ENCODE measurements at places on chromosomes 2 and 18.

- no peak for DNase-seq
These were observed 71.1 kb downstream of the ANKRD44 start for GRCh38 chr2:197239434-197239833.

DNA sequence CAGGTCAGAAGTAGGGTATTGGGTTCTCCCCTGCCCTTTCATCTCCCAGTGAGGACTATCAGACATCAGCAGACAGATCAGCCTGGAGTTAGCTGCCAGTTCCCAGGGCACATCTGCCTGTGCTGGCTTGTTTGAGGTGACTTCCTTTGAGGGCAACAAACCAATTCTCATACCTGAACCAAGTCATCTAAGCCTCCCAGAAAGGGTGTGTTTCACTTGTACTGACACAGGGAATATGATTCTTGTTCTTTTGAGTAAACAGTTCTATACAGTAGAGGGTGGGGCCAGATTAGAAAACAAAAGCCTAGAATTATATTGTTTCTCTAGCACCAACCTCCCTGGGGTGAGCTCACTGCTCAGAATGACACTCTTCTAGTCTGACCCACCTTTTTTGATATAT, 591.9 kb downstream of the SLC4A3 start:
- DNase-seq: no peak

DNA sequence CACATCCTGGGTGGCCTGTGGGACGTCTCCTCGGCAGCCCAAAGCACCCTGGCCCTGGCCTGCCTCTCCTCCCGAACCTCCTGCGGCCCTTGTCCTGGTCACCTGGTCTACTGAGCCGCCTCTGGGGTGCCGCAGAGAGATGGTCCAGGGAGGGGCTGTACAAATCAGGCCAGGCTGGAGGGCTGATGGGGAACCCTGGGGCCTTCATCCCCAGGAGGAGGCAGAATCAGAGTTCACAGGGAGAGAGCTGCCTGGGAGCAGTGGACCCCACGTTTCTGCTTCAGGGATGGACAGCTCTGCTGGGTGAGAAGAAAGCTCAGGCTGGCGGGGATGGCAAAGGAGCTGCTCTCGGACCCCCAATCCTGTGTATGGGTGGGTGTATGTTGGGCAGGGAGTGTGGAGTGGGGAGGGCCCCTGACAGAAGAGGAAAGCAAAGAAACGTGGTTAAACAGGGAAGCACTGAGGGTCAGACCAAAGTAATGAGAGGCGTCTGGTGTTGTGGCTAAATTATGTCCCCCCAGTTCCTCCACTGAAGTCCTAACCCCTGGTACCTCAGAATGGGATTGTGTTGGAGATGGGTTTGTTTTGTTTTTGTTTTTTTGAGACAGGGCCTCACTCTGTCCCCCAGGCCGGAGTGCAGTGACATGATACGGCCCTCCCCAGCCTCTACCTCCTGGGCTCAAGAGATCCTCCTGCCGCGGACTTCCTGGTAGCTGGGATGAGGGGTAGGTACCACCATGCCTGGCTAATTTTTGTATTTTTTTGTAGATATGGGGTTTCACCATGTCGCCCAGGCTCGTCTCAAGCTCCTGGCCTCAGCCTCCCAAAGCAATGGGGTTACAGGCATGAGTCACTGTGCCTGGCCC, 73.4 kb upstream of the SMAD7 start:
- DNase-seq: no peak

GRCh38 chr18:43705850-43706249, 428.6 kb upstream of the SYT4 start:
- no peak for DNase-seq

GRCh38 chr2:54834721-54835120, 111.3 kb downstream of the EML6 start:
- no peak for DNase-seq

DNA sequence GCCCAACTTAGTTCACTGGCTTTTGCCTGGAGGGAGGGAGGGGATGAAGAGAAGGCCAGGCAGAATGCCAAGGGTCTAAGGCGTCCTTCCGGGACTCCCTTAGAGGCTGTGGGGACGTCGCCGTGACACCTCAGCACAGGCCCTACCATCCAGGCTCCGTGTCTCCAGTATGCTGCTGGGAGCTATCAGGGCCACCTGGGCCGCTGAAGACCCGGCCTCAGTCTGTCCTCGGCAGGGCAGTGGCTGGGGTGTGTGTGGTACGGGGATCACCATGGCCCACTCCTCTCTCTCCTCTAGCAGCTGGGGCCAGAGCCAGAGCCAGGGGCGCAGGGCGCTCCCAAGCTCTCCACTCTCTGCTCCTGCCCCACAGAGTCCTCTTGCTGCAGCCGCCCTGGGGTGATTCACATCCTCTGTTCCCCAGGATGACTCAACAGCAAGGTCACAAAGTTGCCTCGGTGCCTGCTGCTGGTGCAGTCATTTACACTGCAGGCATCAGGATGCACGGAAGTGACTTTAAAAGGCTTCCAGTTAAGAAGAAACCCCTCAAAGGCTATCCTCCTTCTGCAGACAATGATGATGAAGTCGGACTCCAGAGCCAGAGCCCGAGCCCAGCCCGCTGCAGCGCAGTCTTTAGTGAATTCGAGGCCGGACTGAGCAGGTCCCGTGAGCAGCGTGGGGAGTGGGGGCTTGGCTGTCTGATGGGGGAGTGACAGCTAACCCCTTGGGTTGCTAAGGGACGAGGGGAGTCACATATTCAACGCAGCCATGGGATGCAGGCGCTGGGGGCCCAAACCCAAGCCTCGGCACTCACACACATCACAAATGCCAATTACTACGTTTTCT, 31.9 kb downstream of the SNORC start:
- DNase-seq: no peak

DNA sequence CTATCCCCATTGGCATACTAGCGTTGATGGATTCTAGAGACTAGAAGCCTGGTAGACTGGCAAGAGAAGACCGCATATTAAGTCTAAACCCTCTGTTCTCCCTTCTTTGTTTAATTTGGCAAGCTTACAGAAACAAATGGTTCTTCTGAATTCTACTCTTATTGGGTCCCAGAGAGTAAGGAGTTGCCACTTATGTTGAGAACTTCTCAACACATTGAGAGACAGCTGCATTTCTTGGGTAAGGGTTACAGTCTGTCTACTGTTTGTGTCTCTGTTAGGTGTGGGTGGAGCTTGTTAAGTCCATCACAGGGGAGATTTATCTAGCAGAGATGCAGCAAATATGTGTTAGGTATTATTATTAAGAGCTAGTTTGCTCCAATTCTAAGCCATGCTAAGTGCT, 435.8 kb upstream of the MEIS1 start:
- DNase-seq: no peak

GRCh38 chr2:167420211-167420610, 531.9 kb downstream of the XIRP2 start:
- DNase-seq: no peak

DNA sequence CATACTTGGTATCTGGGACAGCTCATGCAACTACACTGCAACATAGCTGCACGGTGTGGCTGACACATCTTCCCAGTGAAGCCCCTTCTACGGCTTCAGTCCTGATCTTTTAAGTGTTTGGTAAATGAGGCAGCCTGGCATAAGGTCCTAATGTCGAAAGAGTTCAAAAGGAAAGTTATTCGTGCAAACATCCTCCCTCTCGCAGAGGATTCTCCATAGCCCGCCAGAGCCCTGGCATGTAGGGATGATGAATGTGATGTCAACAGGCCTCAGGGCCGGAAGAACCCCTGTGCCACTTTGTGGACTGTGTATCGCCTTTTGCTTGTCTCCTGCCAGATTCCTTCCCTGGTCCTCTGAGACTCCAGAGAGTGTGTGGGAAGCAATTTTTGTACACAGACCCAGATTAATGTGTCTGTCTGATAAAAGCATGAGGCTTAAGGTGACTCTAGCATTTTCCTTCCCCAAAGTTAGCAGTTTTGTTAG, 88.5 kb downstream of the SOCS6 start:
- DNase-seq: no peak

DNA sequence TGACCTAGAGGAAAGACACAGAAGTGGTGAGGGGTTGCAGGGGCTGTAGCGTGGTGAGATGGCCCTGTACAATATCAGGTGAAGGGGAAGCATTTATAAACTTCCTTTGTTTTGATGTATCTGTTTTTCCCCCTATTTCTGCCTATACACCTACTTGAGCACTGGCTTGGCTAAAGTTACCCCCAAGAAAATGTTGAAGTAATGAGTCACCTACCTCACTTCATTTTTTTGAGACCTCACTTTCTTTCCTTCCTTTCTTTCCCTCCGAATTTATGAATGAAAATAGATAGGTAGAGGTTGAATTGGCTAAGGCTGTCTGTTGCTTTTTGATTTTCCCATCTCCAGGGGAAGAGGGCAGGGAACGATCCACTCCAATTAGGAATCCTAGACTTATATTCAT, 231.1 kb upstream of the EPAS1 start:
- no peak for DNase-seq

DNA sequence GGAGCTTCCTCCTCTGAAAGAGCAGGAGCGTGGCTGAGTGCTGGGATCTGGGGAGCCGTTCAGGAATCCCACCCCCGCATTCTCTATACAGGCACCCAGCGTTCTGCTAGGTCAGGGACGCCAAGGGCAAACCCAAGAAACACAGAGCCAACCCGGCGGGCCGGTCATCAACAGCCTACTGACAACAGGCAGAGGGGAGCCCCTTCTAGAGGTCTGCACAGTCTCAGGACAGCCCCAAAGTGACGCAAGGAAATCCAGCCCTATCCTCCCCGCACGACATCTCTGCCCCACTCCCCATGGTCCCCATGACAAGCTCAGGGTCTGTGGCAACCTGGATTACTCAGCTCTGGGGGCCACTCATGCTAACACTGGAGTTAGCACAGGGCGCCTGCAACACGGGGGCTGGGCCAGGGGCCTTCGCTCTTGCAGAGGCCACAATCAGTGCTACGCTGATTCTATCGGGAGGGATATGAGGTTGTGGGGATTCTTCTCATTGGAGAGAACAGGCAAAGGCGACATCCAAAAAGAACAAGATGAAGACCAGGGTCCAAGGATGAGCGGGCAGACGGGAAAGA, 81.6 kb downstream of the PXDN start:
- DNase-seq: no peak

DNA sequence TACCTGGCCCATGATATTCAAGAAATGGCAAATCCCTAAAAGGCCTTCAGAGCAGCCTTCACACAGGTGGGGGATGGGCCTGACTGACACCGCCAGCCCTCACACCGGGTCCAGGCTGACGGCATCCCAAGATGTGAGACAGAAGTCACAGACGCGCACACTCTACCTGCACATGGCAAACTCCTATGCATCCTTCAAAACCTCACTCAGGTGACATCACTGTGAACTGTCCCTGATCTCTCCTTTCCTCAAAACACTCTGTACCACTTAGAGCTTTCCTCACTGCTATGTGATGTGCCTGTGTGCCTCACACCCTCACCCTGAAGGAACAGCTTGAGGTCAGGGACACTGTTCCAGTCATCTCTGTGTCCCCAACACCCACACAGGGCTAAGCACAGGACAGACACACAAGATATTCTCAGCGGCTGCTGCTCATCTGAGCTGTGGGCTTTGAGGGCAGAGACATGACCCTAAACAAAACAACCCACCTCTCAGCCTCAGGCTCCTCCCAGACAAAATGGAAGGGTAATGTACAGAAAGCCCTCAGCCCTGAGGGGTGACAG, 27.5 kb downstream of the BIN1 start:
- no peak for DNase-seq

DNA sequence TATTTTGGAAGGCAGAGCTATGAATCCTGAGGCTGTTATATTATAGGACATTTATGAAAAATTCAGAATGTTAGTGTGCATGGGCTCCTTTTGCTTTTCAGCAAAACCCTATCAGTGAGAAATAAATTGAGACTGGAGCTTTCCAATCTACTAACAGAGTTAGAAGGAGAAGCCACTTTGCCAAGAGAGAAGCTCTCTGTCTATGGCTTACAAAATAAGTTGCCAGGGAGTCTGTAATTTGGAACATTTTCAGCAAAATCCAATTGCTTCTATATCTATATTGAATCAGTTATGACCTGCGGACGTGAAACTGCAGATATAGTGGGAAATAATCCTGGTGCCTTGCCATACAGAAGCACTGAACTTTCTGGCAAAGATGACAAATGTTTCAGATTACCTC, 279.3 kb downstream of the CDH19 start:
- DNase-seq: no peak

- DNase-seq: no peak
These were observed 46.3 kb downstream of the MYO7B start for GRCh38 chr2:127581516-127582490.

DNA sequence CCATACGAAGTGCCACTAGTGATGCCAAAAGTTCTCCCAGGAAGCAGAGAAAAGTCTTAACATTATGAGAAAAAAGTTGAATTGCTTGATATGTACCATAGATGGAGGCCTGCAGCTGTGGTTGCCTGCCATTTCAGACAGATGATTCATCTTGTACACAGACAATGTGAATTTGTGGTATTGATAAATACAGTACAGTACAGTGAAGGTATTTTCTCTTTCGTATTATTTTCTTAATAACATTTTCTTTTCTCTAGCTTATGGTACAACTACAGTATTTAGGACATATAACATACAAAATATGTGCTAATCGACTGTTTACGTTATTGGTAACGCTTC, 33.6 kb upstream of the VWC2L start:
- DNase-seq: no peak

GRCh38 chr2:22826703-22827102, 558.3 kb upstream of the KLHL29 start:
- DNase-seq: no peak

DNA sequence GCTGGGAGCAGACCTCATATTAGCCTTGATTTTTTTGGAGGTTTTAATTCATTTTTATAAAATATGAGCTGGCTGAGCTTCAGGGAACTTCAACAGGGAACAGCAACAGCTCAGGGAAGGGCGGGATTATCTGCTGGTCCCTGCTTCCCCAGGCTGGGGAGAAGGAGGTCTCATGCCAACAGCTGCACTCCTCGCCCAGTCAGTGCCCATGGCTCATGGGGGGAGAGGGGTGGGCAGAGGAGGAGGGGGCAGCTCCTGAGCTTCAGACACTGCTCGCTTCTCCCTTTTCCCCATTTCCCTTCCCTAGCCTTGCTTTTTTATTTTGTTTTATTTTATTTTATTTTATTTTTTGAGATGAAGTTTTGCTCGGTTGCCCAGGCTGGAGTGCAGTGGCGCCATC, 442 bp upstream of the OTOF start:
- no peak for DNase-seq

GRCh38 chr2:824954-825353, 125.7 kb upstream of the SNTG2 start:
- DNase-seq: no peak

GRCh38 chr18:49572611-49573345, 10.9 kb downstream of the LIPG start:
- DNase-seq: no peak

- no peak for DNase-seq
These were observed 57.8 kb downstream of the VIL1 start for GRCh38 chr2:218476676-218477075.

- no peak for DNase-seq
These were observed 6.3 kb downstream of the CTAGE1 start for GRCh38 chr18:22411446-22411845.

- no peak for DNase-seq
These were observed 141.1 kb downstream of the HDAC4 start for GRCh38 chr2:239259603-239260298.

- DNase-seq: no peak
These were observed at the start of gene CBLN2 for GRCh38 chr18:72544092-72544886. CBLN2 (minus strand) TSS chr18:72544342; CDS start chr18:72542160, 2,182 bp downstream.

GRCh38 chr2:142974288-142975024, 97.0 kb downstream of the KYNU start:
- no peak for DNase-seq

- peak; percentile 58 for DNase-seq
These were observed 9.8 kb upstream of the ZNF397 start for GRCh38 chr18:35231052-35231451.
